Suppressor macrophage (primary cell): ENCODE measurements at places on chromosomes 5 and 9.

DNA sequence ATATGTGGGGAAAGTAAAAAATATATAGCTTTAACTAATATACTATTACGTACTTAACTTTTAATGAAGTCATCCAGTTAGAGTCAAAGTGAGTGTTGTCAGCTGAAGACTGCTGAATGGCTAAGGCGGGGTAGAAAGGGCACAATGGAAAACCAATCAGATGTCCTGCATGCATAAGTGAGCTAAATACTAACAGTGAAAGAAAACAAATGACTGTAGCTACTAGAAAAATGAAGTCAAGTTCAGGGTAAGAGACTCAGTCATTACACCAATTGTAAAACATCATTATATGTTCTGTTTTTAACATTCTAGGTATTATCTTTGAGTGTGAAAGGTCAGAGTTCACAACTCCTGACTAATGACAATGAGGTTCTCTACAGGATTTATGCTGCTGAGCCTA is 295.2 kb downstream of the ADGRV1 start:
- no peak for DNase-seq

DNA sequence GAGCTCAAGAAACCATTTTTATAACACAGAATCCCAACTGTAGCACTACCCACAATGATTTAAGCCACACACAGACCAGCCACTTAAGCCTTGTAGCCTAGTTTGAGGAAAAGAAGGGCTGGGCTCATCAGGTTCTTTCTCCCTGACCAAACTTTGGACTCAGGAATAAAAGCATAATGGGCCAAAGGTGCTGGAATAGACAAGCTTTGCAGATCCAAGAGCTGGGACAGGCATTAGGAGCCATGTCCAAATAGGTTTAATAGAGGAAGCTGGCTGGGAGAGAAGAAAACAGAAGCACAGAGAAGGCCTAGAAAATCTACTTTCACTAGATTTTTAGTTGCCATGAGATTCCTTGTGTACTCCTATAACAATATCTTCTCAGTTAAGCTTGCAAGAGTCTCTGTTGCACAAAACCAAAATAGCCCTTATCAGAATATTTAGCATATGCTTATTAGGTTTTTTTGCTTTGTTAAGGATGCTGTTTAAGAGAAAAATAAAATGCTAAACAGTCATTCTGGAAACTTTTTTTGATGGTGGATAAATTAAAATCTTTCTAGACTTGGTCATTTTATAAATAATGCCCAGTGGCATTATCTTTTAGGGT is 38.2 kb downstream of the CNOT8 start:
- DNase-seq = no peak

DNA sequence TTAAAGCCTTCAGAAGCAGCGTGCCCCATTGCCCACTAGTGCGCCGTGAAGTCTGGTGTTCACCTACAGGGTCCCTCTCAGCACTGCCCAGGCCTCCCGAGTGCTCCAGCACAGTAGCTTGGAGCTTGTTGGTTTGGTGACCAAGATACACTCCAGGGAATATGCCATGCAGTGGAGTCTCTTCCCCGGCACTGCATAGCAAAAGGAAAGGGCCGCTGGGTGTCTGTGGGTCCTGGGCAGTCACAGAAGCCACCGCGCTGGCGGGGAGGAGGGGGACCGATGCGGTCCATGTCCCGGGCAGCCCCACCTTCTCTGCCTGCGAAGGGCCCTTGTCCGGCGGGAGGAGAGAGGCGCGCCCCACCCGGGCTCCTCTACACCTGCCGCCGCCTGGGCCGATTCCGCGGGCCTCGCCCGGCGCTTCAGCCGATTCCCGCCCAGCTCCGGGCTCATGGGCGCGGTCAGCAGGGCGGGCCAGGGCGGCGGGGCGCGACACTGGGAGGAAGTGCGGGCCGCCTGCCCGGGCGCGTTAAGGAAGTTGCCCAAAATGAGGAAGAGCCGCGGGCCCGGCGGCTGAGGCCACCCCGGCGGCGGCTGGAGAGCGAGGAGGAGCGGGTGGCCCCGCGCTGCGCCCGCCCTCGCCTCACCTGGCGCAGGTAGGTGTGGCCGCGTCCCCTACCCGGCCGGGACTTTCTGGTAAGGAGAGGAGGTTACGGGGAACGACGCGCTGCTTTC is at the start of gene SYK:
Gene SYK (plus strand): TSS at position 579 of the 732 bp plus-strand sequence. CDS start 42,080 bp downstream, outside the sequence.
- DNase-seq = peak; percentile 95

GRCh38 chr5:176748073-176748966 is 62.0 kb upstream of the UNC5A start:
- no peak for DNase-seq

DNA sequence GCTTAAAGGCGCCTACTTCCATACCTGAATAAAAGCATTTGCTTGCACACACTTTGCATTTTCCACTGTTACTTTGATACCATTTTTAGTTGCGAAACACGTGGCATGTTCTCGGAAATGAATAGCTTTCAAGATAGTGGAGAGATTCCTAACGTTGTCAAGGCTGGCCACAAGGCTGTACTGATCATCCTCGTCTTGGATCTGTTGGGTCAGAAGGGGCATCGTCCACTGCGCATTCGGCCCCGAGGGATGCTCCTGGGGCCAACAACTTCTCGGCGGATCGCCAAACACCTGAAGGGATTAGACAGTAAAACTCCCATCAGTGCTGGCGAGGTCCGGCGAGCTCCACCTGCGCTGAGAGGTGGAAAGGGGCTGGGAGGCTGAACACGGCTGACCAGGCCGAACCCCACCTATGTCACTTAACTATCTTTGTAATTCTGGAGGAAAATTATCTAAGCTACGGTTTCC is 599 bp downstream of the RAD1 start:
- DNase-seq = no peak

DNA sequence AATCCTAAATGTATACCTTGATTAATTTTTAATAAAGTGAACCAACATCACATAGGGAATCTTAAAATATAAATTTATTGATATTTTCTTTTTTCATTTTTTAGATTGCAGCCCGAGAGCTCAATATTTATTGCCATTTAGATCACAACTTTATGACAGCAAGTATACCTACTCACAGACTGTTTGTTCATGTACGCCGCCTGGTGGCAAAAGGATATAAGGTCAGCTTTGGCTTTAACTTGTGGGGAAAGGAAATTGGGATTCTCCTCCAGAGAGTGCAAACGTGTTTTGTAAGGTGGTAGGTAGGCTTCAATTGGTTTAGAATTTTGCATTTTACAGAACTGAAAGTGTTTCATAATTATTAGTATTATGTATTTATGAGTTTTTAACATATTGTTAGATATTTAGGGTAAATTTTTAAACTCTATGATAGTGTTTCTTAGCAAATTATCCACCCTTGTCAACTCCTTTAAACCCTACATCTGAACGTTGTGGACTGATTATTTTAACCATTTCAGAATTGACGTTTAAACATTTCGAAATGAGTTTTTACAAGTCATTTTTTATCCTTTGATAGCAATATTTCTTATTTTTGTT is 17.5 kb upstream of the DHFR start:
- peak; percentile 91 for DNase-seq

GRCh38 chr5:82356808-82357671 is 78.9 kb upstream of the RPS23 start:
- DNase-seq = peak; percentile 39

DNA sequence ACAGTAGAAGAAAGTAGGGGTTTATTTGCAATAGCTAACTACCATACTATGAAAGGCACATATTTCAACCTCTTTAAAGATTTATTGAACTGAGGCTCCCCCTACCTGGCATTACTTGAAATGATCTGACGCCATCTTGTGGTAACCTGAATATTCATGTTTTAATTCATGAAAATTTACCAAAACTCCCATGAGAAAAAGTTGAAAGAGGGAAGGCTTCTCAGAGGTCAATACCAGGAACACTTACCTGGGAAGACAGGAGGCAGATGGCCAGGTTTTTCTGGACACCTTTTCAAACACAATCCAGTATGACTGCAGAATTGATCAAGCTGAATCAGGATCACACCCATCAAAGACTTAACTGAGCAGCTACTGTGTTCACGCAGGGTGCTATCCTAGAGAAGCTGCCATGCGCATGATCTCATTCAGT is 9.4 kb downstream of the PRELID2 start:
- DNase-seq = peak; percentile 67

DNA sequence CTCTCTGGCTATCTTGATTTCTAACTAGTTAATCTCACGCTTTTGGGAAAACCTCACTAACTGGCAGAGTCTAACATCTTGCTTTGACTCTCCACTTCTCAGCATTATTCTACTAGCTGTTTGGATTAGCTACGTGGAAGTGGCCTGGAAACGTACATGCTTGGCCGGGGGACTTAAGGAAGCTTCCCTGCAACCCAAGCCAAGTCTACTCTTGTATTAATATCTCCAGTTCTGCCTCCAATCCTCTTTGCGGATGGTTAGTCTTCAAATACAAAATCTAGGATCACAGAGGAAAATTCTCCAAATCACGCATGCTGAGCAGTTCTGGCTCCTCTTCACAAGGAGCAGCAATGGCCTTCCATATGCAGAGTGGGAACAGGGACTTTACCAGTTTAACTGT is 51.8 kb upstream of the RETREG1 start:
- no peak for DNase-seq

DNA sequence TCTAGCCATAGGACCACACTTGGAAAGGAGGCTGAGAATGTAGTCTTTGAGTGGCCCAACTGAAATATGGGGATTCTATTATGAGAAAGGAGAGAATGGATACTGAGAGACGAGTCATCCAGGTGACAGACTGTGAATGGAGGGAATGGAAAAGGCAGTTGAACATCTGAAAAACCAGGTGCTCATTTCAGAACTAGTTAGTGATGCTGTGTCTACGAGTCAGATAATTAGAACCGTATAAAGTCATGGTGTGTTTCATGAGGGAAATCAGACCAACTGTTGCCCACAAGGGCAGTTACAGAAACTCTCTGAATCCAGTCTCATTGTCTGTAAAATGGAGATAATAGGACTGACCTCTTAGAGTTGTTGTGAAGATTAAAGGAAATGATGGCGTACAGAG is 86.5 kb downstream of the EGFLAM start:
- DNase-seq = no peak

DNA sequence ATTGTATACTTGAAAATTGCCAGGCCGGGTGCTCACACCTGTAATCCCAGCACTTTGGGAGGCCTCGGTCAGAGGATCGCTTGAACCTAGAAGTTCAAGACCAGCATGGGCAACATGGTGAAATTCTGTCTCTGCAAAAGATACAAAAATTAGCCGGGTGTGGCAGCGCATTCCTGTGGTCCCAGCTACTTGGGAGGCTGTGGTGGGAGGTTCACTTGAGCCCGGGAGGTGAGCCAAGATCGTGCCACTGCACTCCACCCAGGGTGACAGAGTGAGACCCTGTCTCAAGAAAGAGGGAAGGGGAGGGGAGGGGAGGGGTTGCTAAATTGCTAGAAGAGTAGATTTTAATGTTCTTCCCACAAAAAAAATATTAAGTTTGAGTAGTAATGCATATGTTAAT is 53.2 kb downstream of the FNBP1 start:
- DNase-seq = no peak

DNA sequence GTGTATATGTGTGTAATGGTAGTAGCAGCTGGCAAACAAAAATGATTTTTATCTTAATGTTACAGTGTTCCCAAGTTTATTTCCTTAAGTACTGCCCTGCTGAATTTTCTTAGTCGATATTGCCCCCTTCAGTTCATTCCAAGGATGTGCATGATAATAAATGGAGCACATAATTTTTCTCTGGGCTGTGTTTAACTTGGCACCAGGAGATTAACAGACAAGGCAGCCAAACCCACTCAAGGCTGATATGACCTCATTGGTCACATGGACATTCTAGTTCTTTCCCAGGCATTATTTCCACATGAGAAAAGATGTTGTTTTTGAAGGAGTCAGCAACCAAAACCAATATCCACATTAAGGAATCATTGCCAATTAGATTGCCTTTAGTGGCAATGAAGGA is 61.8 kb downstream of the COX7C start:
- DNase-seq = peak; percentile 5

- DNase-seq = peak; percentile 43
Measured at GRCh38 chr9:124551472-124552272, 44.5 kb upstream of the NR5A1 start.

GRCh38 chr5:107916731-107917725 is 246.3 kb upstream of the EFNA5 start:
- DNase-seq = no peak

DNA sequence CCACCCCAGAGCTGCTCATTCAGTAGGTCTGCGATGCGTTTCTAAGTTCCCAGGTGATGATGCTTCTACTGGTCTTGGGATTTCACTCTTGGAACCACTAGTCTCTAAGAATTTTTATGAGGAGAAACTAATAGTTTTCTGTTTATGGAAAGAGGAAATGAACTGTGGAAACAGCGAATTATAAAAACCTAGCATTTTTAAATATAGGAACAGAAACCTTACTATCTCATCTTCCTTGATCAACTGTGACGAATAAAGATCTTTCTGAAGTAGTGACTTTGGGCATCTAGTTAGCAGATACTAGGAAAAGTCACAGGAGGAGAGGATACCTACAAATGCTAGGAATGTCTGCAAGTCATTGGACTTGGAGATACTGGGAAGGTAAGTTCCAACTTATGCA is 376.8 kb upstream of the RFX3 start:
- DNase-seq = peak; percentile 43

DNA sequence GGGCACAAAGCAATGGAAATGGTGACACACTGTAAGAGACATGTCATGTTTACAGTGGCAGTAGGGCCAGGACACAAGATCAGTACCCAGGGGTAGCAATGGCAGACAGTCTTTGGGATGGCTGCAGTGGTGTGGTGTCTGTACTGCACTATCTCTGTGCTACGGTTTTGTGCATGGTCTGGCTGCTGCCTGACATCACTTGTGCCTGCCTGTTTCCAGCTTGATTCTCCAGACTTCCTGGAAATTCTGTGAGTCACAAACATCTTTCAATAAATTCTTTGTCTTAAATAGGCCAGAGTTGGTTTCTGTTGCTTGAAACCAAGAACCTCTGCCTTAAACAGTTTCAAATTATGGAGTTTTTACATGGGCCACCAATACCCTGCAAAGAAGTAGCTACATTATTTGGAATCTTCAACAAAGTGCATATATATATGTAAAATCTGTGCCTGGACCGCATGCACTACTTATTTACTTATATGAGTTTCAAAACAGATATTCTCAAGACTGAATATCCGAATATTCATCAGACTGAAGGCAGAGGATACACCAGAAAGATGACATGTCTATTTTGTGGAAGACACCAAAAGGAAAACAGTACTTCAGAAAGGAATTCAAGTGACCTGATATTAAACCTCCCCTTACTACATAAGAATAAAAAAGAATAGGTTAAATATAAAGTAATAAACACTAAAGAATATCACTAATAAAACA is 188.1 kb downstream of the RFX3 start:
- DNase-seq = no peak

- DNase-seq = no peak
Measured at GRCh38 chr5:39578887-39579497, 154.2 kb upstream of the DAB2 start.
